ENCODE measurements at places on chromosomes 6 and 20.

- H3K4me3 ChIP-seq: no peak overlapping the region
- no peaks in the 10 kb centered on the region for H3K27me3 ChIP-seq
- peak; percentile 54 for DNase-seq
- no peak overlapping the region for H3K27ac ChIP-seq
- H3K4me1 ChIP-seq: peaks cover 9% of the 10 kb centered on the region
- H3K36me3 ChIP-seq: no peaks in the 10 kb centered on the region
These were observed 213.3 kb upstream of the THEMIS start for GRCh38 chr6:128114164-128114563.

- no peak for DNase-seq
- H3K27ac ChIP-seq: no peak overlapping the region
- no peak overlapping the region for H3K4me3 ChIP-seq
- no peaks in the 10 kb centered on the region for H3K36me3 ChIP-seq
These were observed 50.8 kb upstream of the DSN1 start for GRCh38 chr20:36824142-36824940.

- H3K4me1 ChIP-seq: no peaks in the 10 kb centered on the region
- H3K27me3 ChIP-seq: no peaks in the 10 kb centered on the region
- H3K27ac ChIP-seq: no peak overlapping the region
- no peaks in the 10 kb centered on the region for H3K36me3 ChIP-seq
- DNase-seq: no peak
These were observed 516.2 kb downstream of the CDH26 start for GRCh38 chr20:60474385-60474910.

GRCh38 chr6:144036835-144037195, 28.8 kb upstream of the PLAGL1 start:
- no peak overlapping the region for H3K27ac ChIP-seq
- H3K36me3 ChIP-seq: no peaks in the 10 kb centered on the region
- H3K4me1 ChIP-seq: no peaks in the 10 kb centered on the region
- H3K4me3 ChIP-seq: peak overlapping the region; percentile 8
- DNase-seq: no peak

DNA sequence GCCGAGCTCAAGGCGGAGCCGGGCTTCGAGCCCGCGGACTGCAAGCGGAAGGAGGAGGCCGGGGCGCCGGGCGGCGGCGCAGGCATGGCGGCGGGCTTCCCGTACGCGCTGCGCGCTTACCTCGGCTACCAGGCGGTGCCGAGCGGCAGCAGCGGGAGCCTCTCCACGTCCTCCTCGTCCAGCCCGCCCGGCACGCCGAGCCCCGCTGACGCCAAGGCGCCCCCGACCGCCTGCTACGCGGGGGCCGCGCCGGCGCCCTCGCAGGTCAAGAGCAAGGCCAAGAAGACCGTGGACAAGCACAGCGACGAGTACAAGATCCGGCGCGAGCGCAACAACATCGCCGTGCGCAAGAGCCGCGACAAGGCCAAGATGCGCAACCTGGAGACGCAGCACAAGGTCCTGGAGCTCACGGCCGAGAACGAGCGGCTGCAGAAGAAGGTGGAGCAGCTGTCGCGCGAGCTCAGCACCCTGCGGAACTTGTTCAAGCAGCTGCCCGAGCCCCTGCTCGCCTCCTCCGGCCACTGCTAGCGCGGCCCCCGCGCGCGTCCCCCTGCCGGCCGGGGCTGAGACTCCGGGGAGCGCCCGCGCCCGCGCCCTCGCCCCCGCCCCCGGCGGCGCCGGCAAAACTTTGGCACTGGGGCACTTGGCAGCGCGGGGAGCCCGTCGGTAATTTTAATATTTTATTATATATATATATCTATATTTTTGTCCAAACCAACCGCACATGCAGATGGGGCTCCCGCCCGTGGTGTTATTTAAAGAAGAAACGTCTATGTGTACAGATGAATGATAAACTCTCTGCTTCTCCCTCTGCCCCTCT, 1.1 kb downstream of the CEBPB start:
- peaks cover 9% of the 10 kb centered on the region for H3K36me3 ChIP-seq
- no peaks in the 10 kb centered on the region for H3K27me3 ChIP-seq
- peak overlapping the region; percentile 85 for H3K4me3 ChIP-seq
- peak; percentile 62 for DNase-seq
- H3K27ac ChIP-seq: peak overlapping the region; percentile 98

DNA sequence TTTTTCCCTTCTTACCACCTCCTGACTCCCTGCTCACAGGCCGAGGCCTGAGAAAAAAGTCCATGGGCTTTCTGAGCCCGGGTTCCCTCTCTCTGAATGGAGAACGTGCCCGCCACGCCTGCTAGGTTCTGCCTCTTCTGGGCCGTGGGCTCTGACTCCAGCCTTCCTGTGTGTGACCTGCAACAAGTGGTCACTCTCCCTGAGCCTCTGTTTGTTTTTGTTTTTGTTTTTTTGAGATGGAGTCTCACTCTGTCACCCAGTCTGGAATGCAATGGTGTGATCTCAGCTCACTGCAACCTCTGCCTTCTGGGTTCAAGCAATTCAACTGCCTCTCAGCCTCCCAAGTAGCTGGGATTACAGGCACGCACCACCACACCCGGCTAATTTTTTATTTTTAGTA, 17.9 kb upstream of the VSTM2L start:
- no peaks in the 10 kb centered on the region for H3K4me1 ChIP-seq
- DNase-seq: no peak
- H3K36me3 ChIP-seq: no peaks in the 10 kb centered on the region
- H3K4me3 ChIP-seq: no peak overlapping the region

DNA sequence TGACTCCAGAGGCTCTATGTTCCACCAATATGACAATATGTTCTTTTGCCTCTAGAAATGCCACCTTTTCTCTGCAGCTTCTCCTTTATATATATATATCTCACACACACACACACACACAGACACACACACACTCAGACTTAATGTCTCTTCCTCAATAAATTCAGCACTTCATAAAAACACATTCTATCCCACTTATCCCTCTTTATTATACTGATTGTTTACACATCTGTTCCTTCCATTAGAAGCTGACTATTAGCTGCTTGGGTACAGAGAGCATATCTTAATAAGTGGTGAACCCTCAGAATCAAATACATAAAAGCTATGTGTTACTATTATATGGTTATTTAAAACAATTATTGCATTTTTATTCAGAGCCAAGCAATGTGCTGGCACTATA, 23.3 kb downstream of the NRSN1 start:
- no peak overlapping the region for H3K27ac ChIP-seq
- no peaks in the 10 kb centered on the region for H3K36me3 ChIP-seq
- no peaks in the 10 kb centered on the region for H3K27me3 ChIP-seq
- H3K4me1 ChIP-seq: no peaks in the 10 kb centered on the region
- H3K4me3 ChIP-seq: no peak overlapping the region

GRCh38 chr20:47111576-47111975, 216.9 kb downstream of the EYA2 start:
- no peak for DNase-seq
- H3K27ac ChIP-seq: no peak overlapping the region
- H3K4me3 ChIP-seq: no peak overlapping the region
- no peaks in the 10 kb centered on the region for H3K4me1 ChIP-seq
- H3K36me3 ChIP-seq: no peaks in the 10 kb centered on the region

- peaks cover 16% of the 10 kb centered on the region for H3K36me3 ChIP-seq
- no peak overlapping the region for H3K27ac ChIP-seq
- no peak for DNase-seq
- no peaks in the 10 kb centered on the region for H3K27me3 ChIP-seq
- H3K4me1 ChIP-seq: no peaks in the 10 kb centered on the region
These were observed 120.0 kb downstream of the TMEM242 start for GRCh38 chr6:157203312-157203744.

- no peaks in the 10 kb centered on the region for H3K4me1 ChIP-seq
- no peaks in the 10 kb centered on the region for H3K36me3 ChIP-seq
- H3K27me3 ChIP-seq: no peaks in the 10 kb centered on the region
- no peak overlapping the region for H3K27ac ChIP-seq
These were observed 712.7 kb downstream of the DHX35 start for GRCh38 chr20:39674842-39675241.

DNA sequence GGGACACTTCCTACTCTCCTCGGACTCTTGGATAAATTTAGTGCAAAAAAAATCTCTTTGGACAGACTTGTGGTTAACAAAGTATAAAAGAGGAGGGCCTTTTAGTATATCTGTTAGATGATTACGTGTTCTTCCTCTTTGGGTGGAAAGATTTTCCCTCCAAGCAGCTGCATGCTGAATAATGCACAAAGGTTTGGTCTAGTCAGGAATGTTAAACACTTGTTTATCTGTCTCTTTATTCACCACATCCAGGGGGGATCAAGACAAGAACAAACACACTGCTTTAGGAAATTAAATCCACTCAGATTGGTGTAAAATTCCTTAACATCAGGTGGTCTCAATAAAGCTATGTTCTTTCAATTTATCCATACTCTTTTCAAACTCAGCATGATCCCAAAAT, 260.9 kb upstream of the CHD6 start:
- no peak for DNase-seq
- no peak overlapping the region for H3K4me3 ChIP-seq
- no peaks in the 10 kb centered on the region for H3K27me3 ChIP-seq
- H3K36me3 ChIP-seq: no peaks in the 10 kb centered on the region

DNA sequence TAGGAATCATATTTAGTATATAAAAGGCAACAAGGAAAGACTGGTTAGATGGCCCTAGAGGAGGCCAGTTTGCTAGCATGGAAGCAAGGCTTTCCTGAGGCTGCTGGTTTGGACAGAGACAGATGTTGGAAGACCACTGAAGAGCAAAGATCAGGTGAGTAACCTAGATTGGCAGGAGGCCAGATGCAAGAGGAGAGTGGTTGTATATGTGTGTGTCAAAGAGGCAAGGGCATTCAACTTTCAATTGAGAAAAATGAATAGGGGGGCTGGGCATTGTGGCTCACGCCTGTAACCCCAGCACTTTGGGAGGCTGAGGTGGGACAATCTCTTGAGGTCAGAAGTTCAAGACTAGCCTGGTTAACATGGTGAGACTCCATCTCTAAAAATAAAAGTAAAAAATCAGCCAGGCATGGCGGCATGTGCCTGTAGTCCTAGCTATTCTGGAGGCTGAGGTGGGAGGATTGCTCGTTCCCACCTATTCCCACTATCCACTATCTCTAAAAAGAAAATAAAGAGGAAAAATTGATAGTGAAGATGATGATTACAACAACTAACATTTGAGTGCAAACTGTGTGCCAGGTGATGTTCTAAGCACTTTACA, 79.8 kb downstream of the PRDM1 start:
- H3K27me3 ChIP-seq: no peaks in the 10 kb centered on the region
- H3K4me3 ChIP-seq: no peak overlapping the region
- DNase-seq: no peak
- no peak overlapping the region for H3K27ac ChIP-seq

- H3K4me3 ChIP-seq: no peak overlapping the region
- H3K36me3 ChIP-seq: peaks cover 40% of the 10 kb centered on the region
- H3K27me3 ChIP-seq: no peaks in the 10 kb centered on the region
- no peak for DNase-seq
- no peak overlapping the region for H3K27ac ChIP-seq
- no peaks in the 10 kb centered on the region for H3K4me1 ChIP-seq
These were observed 8.5 kb downstream of the NDUFAF4 start for GRCh38 chr6:96889146-96889545.

- no peaks in the 10 kb centered on the region for H3K4me1 ChIP-seq
- no peak for DNase-seq
- no peaks in the 10 kb centered on the region for H3K36me3 ChIP-seq
- H3K27me3 ChIP-seq: no peaks in the 10 kb centered on the region
- H3K4me3 ChIP-seq: no peak overlapping the region
These were observed 149.9 kb upstream of the KCNG1 start for GRCh38 chr20:51172558-51173428.

DNA sequence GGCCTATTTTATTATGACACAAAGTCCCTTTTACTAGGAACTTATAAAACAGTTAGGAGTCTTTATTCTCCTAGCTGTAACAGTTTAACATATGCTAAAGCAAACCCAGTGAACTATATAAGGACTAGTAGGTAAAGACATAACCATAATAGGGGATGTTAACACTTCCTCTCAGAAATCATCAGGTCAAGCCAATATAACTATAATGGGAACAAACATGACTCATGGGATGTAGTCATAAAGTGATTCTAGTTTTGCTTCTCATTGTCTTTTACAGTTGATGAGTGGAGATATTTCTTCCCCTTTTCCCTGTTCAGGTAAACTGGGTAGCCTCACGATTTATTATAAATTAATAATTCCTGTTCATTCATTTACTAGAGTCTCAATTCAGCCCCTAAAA, 9.7 kb downstream of the PTCHD4 start:
- DNase-seq: no peak
- no peaks in the 10 kb centered on the region for H3K4me1 ChIP-seq
- H3K4me3 ChIP-seq: no peak overlapping the region
- no peaks in the 10 kb centered on the region for H3K27me3 ChIP-seq

GRCh38 chr6:95087394-95088097, 489.8 kb upstream of the MANEA start:
- no peaks in the 10 kb centered on the region for H3K4me1 ChIP-seq
- DNase-seq: no peak
- peak overlapping the region; percentile 7 for H3K27ac ChIP-seq
- no peaks in the 10 kb centered on the region for H3K27me3 ChIP-seq

- H3K27me3 ChIP-seq: no peaks in the 10 kb centered on the region
- H3K4me1 ChIP-seq: no peaks in the 10 kb centered on the region
- DNase-seq: no peak
- H3K36me3 ChIP-seq: no peaks in the 10 kb centered on the region
These were observed 874.2 kb downstream of the TFAP2A start for GRCh38 chr6:9540534-9541126.

DNA sequence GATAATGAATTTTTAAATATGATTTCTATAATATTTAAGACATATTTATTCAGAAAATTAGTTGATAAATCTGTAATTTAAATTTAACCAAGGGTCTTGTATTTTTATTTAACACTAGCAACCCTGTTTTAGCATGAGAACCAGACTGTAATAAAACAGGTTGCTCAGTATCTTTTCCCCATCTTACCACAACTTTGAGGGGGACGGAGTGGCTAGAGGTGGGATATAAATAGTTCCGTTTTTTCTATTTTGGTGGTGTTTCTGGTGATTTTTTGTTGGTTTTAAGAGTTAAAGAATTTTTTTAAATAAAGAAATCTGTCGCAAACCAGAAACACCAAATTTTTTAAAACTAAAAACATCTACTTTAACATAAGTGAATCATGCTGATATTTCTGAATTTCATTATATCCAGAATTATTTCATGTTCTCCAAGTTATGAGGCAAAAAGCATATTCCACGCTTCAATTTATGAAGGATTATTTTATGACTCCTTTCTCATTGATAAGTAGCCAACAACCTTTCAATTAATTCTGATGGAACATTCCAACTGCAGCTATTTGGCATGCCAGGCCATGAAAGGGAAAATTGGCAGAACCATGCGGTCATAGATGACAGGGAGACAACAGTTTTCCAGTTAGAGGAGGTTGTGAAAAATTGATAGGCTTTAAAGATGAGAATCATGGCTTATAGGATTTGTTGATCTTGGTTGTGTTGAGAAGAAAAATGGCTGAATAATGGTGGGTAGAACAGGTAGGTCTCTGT, 151.9 kb upstream of the CARMIL1 start:
- H3K27ac ChIP-seq: no peak overlapping the region
- no peak overlapping the region for H3K4me3 ChIP-seq
- no peak for DNase-seq
- H3K27me3 ChIP-seq: no peaks in the 10 kb centered on the region
- no peaks in the 10 kb centered on the region for H3K36me3 ChIP-seq
